ENCODE measurements at places on chromosomes 16 and 17.

DNA sequence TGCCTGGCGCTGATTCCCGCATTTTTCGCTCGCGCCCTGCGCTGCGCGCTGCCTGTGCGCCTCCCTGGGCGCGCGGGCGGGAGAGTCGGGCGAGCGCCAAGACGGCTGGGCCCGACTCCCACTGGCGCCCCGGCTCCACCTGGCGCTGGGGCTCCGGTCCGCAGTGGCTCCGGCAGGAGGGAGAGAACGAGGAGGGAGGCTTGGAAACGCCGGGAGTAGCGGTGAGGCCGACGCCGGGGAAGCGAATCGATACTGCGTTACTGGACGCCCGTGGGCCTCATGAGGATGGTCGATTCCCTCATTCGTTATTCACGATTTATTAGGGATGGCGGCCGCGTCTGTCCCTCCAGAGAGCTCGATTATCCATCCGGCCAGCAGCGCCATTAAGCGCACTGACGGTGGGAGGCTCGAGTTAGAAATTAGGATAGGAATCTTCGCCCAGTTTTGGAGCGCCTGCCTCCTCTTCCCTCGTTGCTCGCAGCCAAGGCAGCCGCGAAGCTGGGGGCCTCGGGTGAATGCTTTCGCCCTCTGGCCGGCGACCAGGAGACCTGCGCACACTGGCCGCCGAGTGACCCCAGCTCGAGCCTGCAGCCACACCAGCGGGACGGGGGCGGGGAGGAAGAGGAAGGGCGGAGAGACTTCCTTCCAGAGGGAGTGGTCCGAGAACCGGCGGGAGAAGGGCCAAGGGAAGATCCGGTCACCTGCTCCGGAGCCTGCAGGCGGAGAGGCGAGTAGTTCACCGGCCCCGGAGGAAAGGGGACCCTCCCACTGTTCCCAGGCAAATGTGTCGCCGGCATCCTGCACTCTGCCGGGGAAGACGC, 1.3 kb upstream of the PCGF2 start:
- DNase-seq, result no peak

- no peak for DNase-seq
Measured at GRCh38 chr17:7403043-7403726, 712 bp downstream of the TMEM256 start.

- no peak for DNase-seq
Measured at GRCh38 chr17:31499771-31500554, 108.5 kb downstream of the RAB11FIP4 start.

DNA sequence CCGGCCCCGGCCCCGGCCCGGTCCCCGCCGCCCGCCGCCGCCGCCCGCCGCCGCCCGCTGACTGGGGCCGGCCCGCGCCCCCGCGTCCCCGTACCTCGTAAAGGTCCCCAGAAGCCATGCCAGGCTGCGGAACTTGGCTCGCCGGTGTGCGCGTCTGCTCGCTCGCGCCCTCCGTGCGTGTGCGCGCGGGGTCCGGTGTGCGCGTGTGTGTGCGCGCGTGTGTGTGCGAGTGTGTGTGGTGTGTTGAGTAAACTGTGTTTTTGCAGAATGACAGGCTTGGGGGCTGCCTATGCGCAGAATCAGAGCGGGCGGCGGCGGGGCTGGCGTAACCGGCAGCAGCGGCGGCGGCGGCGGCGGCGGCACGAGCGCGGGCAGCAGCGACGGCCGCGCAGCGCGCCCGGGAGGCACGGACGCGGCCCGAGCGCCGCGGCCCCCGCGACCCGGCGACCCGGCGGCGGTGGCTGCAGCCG, 307 bp downstream of the CDYL2 start:
- peak; percentile 19 for DNase-seq

DNA sequence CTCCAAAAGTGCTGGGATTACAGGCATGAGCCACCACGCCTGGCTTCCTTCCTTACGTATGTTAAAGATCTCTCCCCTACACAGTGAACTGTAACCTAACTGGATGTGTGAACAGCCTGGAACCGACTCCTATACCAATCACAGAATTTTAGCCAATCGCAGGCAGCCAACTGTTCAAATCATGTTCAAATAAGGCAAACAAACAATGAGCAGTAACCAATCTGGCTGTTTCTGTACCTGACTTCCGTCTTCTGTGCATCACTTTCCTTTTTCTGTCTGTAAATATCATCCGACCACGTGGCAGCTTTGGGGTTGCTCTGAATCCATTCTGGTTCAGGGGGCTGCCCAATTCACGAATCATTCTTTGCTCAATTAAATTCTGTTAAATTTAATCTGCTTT, 27.5 kb downstream of the TEKT5 start:
- DNase-seq, result no peak

DNA sequence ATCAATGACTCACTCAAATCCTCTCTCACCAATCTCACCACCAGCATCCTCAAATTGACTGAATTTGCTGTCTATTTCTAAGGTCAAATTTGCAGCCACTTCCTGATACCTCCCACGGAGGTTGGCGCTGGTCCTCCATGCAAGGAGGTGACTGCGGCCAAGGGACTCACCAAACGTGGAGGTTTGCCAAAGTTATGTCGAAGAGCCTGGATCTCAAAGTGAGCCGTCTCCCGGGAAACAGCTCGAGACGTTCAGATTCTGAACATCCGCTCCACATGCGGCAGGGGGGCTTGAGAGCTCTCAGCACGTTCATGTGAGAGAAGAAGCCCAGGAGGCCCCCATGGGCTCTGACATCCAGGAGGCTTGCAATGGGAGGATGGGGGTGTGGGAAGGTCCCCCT, 22.6 kb downstream of the LGALS3BP start:
- no peak for DNase-seq

GRCh38 chr16:87764600-87765472, 950 bp downstream of the KLHDC4 start:
- DNase-seq, result peak; percentile 74

GRCh38 chr16:9275816-9276354, 184.4 kb downstream of the HAPSTR1 start:
- DNase-seq, result no peak

DNA sequence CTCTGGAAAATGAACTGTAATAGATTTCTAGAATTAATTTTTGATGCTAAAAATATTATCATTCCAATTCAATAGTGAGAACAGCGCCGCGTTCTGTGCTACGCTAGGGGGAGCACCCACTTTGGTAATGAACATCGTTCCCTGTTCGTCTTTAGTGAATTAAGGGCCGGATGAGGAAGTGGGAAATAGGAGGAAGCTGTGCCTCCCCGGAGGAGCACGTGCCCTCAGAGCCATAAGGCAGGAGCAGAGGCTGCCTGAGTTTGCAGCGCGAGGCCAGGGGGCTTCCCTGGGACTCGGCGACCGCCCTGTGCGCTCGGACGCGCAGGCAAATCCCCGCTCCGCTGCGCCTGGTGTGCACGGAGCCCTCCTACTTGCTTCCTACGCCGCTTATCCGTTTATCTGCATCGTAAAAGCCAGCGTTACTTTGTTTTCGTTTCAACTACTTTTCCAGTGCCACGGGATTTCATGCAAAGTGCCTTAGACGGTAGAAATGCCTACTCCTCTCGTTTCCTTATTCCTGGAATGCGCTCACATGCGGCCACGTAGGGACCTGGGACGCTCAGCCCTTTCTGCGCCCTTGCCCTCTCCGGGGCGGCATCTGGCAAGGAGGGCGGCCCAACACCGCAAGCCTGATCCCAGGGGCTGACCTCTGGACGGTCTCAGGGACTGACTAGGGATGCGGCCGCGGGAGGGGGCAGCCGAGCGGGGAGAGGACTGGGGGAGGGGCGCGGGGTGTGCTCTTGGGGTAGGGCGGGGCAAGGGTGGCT, 76.4 kb downstream of the KCNJ12 start:
- peak; percentile 28 for DNase-seq

DNA sequence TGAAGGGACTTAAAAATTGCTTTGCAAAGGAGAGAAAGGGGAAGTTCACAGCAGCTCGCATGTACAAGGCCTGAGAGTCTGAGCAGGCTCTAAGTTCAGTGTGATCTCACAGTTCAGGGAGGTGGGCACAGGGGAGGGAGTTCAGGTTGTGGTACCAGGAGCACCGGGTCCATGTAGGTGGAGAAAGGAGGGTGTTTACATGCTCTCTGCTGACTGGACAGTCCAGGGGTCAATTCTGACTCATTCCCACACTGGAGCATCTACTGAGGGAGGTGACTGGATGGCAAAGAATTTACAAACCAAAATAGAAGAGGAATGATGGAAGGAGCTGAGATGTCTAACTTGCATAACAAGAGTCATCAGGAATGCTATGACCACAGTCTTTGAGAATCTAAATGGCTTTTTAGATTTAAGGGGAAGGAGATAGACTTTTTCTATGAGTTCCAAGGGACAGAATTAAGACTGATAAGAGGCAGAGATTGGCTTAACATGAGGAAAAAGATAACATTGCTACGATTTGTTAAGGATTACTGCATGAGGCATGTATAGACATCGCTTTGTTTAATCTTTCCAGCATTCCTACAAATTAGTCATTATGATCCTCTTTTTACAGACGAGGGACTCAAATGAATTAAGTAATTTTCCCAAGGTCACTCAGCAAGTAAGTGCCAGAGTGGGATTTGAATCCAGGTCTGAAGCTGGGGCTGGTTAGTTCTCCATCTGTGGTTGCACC, 29.9 kb downstream of the MIS12 start:
- no peak for DNase-seq

DNA sequence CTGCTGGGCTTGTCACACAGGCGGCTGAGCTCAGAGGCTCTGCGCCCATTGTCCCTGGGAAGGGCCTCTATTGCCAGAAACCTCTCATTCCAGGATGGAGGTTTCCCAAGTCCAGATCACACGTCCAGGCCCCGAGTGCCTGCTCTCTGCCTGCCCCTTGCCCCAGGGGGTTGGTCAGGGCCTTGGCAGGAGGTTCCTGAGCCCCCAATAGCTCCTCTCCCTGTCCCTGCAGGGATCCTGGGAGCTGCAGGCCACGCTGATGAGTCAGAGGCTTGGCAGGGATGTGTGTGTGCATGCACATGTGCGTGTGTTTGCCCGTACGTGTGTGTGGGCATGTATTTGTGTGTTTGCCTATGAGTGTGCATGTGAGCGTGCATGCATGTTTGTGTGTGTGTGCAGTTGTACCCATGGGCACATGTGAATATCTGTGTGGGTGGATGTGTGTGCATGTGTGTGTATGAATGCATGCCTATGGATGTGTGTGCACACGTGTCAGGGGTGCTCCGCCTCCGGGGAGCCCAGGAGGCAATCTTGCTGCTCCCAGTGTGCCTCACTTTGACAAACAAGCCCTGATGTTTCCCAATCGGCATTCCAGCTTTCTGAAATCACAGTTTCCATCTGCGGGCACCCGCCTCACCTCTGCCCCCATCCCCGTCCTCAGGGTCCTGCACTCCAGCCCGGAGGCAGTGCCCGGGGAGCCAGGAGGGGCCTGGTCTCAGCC, 98.4 kb upstream of the GSE1 start:
- no peak for DNase-seq

DNA sequence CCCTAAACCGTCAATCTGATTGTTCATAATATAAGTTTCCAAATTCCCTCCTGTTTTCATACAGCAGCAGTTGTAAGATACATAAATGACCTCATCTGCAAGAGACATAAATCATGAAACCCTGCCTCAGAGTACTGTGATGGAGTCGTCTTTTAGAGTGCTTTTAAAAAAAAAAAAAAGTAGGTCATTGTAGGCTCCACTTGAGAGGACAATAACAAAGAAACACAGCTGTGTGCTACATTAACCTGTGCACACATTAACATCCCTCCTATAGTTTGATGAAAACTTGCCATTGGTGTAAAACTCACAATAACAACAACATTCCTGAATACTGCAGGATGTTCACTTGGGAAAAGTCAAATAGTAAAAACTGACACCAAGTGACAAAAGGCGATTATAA, 56.5 kb downstream of the XPO6 start:
- no peak for DNase-seq

DNA sequence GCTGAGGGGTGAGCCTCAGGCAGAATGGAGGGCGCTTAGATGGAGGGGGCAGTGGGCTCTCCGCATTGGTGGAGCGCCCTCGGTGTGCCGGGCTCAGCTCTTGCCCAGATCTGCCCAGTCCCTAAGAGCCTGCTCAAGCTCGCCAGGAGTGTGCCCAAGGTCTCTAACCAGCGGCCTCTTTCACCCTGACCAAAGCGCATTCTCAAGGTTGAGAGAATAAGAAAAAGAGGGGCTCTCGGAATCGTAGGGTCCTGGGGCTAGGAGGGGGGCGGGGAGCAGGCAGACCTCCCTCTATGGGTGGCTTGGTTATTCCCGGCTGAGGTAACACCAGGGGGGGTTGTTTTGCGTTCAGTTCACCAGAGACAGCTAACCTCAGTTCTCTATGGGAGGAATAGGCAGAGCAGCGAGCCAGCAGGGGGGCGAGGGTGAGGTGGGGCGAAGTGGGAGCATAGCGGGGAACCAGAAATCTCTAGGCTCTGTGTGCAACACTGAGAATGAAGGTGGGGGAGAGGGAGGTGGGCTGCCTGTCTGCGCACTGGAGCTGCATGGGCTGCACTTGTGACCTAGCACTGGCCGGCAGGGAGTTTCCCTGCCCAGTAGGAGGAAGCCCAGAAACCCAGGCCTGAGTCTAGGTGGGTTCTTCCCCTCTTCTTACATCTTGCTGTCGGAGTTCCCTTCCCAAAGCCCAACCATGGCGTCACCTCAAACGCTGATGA, 3.0 kb downstream of the TMEM132E start:
- no peak for DNase-seq

- no peak for DNase-seq
Measured at GRCh38 chr17:5769593-5770354, 185.5 kb upstream of the NLRP1 start.

DNA sequence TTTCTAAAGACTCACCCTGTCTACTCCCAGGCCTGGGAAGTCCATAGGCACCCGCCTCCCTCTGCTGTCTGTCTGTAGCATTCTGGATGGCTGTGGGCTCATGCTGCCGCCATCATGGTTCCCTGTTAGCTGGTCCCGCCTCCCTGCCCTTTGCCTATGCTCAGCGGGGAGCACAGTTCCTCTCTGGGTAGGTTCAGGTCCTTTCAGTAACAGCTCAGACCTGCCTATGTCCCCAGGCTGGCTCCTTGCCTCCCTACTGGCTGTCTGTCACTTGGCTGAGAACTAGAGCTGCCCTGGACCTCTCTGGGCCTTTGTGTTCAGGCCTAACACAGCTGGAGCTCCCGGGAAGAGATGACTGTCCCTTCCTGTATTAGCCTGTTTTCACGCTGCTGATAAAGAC, 317.9 kb downstream of the SNX29 start:
- DNase-seq, result no peak

DNA sequence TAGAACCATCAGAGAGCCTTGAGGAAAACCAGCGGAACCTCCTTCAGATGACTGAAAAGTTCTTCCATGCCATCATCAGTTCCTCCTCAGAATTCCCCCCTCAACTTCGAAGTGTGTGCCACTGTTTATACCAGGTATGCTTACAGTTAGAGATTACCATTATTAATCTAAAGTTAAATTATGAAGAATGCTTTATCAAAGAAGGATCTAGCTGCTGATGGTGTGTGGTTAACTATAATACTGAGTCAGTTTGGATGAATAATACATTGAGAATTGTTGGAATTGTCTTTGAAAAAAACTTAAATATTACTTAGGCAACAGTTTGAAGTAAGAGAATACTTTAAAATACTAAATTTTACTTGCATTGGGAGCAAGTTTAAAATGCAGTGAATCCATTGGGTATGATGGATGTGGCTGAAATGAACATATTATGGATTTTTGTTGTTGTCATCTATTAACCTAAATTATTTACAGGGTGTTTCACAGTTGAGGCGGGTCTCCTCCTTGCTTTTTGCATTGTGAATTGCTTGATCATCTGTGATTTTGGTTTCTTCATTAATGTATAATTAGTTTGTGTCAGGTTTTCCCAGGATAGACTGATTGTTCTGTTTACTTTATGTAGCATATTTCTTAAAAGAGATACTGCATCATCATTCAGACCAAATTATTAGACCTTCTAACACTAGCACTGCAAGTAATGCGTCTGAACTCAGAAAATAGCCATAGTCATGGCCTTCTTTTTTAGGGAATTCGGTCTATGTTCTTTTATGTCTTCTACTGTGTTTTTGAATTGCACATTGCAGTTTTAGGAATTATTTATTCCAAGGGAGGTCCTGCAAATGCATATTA, 47.8 kb downstream of the OMG start:
- DNase-seq, result no peak

Data from Jurkat, Clone E6-1 (cell line).